Left renal cortex interstitium (tissue), 4 donors: ENCODE measurements at places on chromosomes 5 and 9. TPM values are rescaled to one million over a fixed set of nuclear protein-coding genes. Genes with fewer than 3 reads are reported as not detected.
A peak's percentile ranks its signal among the peaks of the same experiment; 100 is the strongest.

Gene ISL1
- polyA plus RNA-seq: not detected

Gene SNAPC4
- polyA plus RNA-seq: 14.7 TPM

Gene GRIA1
- 4.0 TPM for polyA plus RNA-seq

- no peak for DNase-seq
Observed at GRCh38 chr9:85332487-85332886, 409.3 kb downstream of the AGTPBP1 start.

GRCh38 chr5:55159763-55160492 lies at the start of gene GPX8:
TSS of gene GPX8 (plus strand) at chr5:55160171. CDS start at chr5:55160193, 22 bp downstream.
- peak; percentile 91 for DNase-seq

DNA sequence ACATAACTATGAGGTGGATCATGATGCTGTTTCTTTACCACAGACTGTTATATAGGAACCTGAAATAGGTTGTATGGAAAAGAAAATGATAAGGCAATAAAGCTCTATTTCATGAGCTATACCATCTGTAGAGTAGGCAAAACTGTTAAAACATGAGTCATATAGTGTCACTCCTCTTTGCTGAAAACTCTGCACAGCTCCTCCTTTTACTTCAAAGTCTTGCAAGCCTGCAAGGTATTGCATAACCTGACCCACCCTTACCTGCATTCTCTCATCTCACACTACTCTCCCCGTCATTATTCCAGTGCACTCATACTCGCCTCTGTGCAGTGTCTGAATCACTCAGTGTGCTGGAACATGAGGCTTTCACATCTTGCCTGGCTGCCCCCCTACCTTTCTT lies 790.1 kb downstream of the EFNA5 start:
- no peak for DNase-seq

GRCh38 chr5:157651623-157652376 lies 438 bp downstream of the SOX30 start:
- DNase-seq: peak; percentile 53

- DNase-seq: no peak
Observed at GRCh38 chr5:67166460-67167285, 29.9 kb downstream of the CD180 start.

GRCh38 chr9:20620650-20621470 lies 1.4 kb downstream of the MLLT3 start:
- DNase-seq: no peak

DNA sequence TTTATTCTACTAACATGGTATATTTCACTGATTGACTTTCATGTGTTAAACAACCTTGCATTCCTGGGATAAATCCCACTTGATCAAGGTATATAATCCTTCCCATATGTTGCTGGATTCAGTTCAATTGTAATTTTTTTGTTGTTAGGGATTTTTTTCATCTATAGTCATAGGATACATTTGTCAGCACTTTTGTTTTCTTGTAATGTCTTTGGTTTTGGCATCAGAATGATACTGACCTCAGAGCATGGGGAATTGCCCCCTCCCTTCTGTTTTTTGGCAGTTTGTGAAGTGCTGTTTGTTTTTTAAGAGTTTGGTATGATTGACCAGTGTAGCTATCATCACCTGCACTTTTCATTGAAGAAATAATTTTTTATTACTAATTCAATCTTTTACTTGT lies 176.8 kb upstream of the RASEF start:
- no peak for DNase-seq

- DNase-seq: no peak
Observed at GRCh38 chr5:108726446-108727235, 21.1 kb upstream of the FER start.

DNA sequence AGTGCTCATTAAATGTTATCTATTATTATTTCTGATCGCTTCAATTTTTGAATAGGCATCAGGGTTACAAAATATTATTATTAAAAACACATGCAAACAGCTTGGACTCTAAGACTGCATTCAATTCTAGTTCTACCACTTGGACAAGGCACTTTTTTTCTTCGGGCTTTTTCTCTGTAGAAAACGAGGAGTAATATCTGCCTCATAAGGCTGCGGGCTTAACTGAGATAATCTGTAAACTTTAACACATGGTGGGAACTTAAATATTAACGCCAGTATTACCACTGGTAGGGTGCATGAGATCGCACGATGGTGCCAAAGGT lies 511 bp upstream of the SPDL1 start:
- DNase-seq: no peak

GRCh38 chr9:85414390-85414789 lies 327.4 kb downstream of the AGTPBP1 start:
- no peak for DNase-seq

GRCh38 chr9:104808035-104808614 lies 44.2 kb downstream of the NIPSNAP3B start:
- DNase-seq: no peak
